ENCODE measurements at places on chromosomes 7 and 10.
A peak's percentile ranks its signal among the peaks of the same experiment; 100 is the strongest.

- DNase-seq: no peak
Observed at GRCh38 chr10:13001041-13001886, at the start of gene CCDC3. Gene CCDC3, minus strand, starts transcription at chr10:13001713. Its CDS starts 143 bp downstream, at chr10:13001570.

- DNase-seq: no peak
Observed at GRCh38 chr7:25911738-25912607, 240.0 kb upstream of the NFE2L3 start.

GRCh38 chr10:11279314-11279713 lies 261.6 kb downstream of the CELF2 start:
- no peak for DNase-seq

- peak; percentile 72 for DNase-seq
Observed at GRCh38 chr7:151448261-151449252, 8.6 kb upstream of the CRYGN start.

GRCh38 chr10:52256832-52257691 lies 57.0 kb upstream of the DKK1 start:
- DNase-seq: no peak

GRCh38 chr7:2148189-2148588 lies 84.6 kb downstream of the MAD1L1 start:
- DNase-seq: no peak

DNA sequence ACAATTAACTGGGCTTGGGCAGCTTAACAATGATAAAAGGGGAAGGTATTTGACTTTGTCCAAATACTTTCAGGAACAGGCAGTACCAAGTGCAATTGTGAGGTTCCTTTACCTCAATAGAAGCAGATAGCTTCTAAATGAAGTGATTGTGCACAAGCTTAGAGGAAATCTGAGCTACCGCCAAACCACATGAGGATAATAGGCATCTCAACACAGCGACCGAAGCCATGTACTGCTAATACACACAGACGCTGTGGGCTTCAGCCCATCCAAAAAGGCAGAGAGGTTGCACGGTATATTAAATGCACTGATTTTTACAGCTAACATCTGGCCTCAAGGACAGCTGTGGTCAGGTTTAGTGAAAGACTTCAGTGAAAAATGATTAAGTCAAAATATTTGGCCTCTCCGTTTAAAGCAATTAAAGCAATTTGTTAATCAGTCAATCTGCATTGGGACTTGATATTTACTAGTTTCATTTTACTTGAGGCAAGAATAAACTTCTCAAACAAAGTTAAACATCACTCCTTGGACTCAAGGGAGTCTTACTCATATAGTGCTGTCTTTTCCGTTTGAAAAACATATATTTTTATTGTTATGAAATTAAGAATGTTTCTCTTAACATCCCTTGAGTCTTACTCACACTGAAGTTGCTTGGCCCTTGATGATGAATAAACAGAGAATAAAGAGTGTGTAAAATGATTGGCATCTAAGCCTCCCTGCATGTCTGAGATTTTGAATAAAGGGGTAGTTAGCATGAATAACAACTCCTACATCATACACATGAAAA lies 306.3 kb downstream of the C7orf25 start:
- DNase-seq: no peak

DNA sequence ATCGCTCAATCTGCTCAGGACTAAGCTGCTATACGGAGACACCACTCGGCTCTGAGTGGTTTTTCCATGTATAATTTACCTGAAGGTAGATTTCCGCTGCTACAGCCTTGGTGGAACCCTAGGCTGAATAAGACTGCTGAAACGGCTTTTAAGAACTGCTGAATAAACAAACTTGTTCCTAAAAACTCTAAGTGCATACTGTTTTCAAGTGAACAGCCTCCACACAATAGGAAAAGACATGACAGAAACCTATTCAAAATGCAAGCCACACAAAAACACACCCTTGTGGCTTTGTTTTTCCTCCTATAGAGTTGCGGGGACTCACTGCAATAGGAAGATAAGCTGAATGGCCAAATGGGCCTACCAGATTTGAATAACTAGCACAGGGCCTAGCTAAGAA lies 117.2 kb downstream of the UBE2H start:
- no peak for DNase-seq

DNA sequence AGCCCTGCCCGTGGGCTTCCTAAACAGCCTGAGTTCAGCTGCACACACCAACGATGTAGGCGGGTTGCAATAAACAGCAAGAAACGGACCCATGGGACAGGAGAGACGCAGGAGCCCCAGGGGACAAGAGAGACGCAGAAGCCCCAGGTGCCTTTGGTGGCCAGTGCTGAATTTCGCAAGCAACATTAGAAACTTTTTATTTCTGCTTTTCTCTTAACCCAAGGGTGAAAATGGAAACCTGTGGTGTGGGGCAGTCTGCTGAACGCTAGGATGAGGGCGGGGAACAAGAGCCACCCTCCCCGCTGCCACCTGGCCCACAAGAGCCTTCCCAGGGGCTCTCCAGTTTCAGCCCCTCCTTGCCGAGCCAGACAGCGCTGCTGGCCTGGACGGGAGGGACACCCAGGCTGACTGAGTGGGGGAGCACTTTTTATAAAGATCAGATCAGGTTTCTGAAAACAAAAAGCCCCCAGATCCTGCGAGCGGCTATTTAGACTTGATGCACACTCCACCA lies 20.0 kb upstream of the GPR146 start:
- DNase-seq: peak; percentile 86

GRCh38 chr7:148395990-148396716 lies 194.4 kb upstream of the C7orf33 start:
- no peak for DNase-seq

Measured in CD4-positive, alpha-beta T cell treated with Interleukin-15 for 1 hour (primary cell).